ENCODE measurements at places on chromosomes 4 and X.

DNA sequence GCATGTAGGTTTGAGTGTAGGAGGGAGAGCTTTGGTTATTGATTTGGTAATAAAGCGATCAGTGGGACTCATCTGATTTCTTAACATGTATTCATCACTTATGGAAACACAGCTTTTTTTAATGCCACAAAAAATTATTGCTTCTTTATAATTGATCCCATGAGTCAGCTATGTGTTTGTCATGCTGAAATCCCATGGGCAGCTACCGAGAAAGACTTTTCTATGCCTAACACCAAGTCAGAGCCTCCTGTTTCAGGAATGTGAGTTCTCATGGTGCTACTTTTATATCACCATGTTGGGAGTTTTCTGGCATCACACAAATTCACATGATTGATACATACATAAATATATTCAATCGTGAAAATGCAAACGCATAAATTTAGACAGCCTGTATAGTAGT, 165.7 kb downstream of the RAPGEF2 start:
- DNase-seq: no peak

GRCh38 chrX:10178866-10179463, 22.2 kb downstream of the CLCN4 start:
- no peak for DNase-seq

GRCh38 chr4:8225706-8226443, 26.8 kb downstream of the SH3TC1 start:
- DNase-seq: no peak

DNA sequence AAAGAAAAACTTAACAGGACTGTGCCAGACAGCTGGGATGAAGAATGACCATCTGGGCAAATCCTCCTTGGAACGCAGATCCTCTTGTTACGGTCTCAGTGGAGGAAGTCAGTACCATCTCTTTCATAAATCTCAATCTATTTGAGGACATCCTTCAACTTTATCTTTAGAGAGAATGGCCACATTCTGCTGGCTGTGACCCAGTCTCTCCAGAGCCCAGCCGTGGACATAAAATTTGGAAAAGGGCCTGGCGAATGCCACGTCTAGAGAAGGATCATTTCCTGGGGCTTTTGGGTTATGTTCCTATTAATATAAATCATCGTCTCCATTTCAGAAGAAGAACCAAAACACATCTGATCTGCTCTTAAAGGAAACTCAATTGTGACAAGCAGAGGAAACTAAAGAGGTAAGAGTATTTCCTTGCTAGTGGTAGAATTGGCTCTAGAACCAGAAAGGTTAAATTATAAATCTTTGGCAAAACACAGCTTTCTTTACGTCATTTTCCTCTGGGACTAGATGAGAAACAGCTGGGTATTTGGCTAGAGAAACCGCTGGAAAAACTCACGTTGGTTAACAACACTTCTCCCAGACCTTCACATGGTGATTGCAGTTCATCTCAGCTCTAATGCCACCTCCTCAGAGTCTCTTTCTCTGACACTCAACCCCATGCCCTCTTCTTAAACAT, 164.7 kb downstream of the CHIC2 start:
- no peak for DNase-seq

DNA sequence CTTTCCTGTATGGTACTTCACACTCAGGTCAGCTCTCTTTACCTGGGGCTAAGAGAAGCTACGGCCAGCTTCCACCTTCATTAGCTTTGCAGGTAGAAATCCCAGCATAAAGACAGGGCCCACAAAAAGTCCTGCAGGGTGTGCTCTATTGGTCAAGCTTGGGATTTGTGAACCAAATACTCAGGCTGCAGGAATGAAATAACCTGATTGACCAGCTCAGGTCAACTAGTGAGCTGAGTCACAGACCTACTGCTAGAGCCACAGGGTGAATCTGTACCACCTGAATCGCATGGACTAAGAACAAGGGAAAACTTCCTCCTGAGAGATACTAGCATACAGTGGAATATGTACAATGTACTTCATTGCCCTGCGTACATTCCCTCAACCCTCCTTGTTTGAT, 172.2 kb downstream of the HHIP start:
- DNase-seq: no peak

- no peak for DNase-seq
These were observed 249.1 kb downstream of the RPA4 start for GRCh38 chrX:97132664-97133415.

Data from A549 (cell line).